Tibial nerve (tissue), 4 donors: ENCODE measurements at places on chromosomes 16 and 17.

- no peak for DNase-seq
Measured at GRCh38 chr17:2825253-2825970, 29.2 kb downstream of the RAP1GAP2 start.

DNA sequence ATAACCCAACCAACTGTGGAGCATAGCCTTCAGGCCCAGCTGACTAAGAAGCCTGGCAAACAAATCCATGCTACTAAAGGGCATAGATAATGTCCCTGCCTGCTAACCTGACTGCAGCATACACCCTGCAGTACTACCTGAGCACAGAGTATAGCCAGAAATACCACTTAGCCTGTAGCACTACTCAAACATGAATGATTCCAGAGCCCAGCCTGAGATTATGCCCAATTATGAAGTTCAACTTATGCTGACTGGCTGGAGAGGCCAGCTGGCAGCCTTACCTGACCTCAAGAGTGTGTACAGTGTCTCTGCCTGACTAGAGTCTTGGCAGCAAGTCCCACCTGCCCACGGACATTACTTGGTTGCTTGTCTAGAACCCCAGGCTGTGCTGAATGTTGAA is 1265.3 kb downstream of the CDH11 start:
- DNase-seq = no peak

DNA sequence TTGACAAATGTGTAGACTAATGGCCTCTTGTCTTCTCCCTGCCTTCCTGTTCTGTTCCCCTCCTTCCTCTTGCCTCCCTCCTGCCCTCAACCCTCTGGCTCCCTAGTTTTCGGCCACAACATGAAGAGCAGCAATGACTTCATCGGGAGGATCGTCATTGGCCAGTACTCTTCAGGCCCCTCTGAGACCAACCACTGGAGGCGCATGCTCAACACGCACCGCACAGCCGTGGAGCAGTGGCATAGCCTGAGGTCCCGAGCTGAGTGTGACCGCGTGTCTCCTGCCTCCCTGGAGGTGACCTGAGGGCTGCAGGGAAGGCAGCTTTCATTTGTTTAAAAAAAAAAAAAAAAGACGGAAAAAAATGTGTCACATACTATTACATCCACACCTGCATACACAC is 18.8 kb upstream of the CLEC19A start:
- no peak for DNase-seq

DNA sequence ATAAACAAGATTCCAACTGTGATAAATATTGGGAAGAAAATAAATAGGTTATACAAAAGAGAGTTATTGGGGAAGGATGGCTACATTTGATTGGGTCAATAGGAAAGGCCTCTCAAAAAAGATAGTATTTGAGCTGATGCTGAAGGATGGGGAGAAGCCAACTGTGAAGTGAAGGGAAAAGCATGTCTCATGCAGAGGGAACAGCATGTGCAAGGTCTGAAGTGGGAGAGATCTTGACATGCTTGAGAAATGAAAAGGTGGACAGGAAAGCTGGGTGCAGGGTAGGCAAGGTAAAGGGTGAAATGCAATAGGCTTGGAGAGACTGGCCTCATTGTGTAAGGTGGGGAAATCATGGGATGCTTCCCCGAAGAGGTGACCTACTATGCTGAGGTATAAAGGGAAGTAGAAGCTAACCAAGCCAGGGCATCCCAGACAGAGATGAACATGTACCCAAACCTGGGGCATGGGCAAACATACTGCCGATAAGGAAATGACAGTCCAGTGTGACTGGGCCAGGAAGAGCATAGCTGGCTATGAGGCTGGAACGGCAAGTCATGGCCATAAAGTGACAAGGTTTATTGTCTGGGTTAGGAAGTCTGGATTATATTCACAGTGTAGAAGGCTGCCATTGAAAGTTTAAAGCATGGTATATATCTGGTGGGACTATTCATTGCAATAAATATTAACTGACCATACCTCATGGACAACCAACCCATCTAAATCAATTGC is 91.2 kb downstream of the TOX3 start:
- no peak for DNase-seq

GRCh38 chr17:12686486-12686885 is 20.8 kb downstream of the MYOCD start:
- no peak for DNase-seq

DNA sequence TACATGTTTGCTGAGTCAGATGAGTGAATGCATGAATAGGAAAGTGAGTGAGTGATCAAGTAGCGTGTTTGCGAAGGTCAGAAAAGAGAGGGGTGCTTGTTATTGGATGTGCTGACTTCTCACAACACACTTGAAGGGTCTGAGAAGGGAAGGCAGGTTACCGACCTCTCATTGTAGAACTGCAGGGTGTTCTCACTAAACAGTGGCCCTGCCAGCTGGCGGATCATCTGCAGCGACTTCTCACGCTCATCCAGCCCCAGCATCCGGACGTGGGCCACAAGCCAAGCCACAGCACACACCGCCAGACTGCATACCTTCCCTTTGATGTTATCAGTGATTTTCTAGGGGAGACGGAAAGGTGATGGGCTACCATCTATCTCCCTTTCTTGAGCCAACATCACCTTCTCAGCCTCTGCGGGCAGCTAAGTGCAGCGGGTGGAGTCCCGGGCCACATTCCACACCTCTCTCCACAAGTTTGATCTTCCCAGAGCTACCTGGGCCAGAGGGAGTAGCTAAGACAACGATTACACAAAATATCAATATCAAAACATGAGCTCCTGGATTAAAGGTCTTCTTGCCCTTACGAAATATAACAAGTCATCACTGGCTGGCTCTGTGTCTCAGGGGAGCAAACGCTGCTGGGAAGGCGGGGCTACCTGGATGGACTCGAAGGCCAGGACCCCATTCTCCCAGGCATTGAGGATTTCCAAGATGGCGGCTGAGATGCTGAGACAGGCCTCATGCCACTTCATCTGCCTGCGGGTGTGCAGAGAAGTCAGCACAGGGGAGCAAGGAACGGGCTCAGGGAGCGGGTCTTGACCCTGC is 11.0 kb downstream of the CSF3 start:
- DNase-seq = no peak

DNA sequence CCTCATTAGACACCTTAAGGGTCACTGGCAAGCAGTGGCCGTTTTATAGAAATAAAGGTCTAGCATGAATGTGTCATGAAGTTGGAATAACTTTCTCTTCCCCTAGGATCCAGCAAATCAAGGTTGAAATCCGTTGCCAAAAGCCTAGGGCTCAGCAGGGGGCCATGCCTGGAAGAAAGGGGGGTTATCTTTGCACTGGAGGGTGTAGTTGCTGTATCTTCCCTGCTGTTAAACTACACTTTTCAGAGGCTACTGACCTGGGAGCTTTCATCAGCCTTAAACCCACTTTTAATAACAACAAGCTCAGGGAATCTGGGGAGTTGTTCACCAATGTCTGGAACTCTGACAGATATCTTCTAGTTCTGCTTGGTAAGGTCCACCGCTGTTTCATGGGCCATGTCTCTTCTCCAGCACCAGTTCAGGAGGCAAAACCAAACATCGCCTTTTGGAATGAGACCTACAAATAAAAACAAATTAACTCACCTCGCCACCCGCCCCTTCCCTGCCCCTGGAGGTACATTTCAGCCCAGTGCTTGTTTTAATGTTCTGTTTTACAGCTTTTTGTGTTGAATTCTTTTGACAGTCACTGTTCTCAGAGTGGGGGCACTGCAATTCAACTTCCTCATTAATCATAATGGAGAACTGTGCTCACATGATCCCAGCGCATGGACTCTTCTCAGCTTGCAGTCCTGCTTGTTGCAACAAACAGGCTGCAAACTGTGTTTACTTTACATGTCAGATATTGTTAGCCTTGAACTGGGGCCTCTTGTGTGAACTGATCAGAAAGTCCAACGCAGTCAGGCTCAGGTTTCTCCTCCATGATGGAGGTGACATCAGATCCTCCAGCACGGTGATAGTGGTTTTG is 508.7 kb downstream of the KCNJ2 start:
- no peak for DNase-seq

- no peak for DNase-seq
Measured at GRCh38 chr17:63611354-63611753, 10.7 kb downstream of the TACO1 start.

DNA sequence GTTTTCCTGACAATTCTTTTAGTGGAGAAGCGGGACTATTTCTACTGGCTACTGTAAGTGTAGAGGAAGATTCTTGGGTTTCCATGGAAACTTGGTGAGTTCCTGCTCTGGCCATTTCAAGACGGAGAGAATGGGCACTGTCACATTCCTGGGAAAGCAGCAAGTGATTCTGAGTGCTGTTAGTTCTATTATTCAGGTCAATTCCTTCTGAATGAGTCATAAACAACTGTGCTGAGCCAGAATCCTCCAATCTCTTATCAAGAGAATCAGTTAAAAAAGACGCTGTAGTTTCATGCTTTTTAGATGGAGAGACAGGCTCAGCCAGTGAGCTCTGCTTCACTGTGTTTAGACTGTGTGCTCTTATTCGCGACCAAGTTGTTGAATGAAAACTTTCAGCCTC is 19.6 kb downstream of the AKAP10 start:
- no peak for DNase-seq
